ENCODE measurements at places on chromosomes 12 and 14.

DNA sequence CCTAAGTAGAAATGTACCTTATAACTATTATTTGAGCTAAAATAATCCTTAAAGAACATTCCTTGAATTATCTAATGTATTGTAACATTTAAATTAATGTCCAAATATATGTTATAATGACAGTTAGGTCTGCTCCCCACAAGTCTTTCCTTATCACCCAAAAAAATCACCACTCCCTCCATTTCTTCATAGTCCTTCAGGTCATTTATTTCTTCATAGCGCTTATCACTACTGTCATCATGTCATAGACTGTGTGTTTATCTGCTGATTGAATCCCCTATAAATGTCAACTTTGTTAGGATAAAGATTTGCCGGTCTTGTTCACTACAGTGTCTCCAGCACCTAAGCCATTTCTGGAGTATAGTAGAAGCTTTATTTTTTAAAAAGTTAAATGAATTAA lies 12.0 kb downstream of the LUM start:
- no peak for DNase-seq

GRCh38 chr12:12901158-12901791 lies 9.9 kb downstream of the GPRC5A start:
- peak; percentile 99 for DNase-seq

DNA sequence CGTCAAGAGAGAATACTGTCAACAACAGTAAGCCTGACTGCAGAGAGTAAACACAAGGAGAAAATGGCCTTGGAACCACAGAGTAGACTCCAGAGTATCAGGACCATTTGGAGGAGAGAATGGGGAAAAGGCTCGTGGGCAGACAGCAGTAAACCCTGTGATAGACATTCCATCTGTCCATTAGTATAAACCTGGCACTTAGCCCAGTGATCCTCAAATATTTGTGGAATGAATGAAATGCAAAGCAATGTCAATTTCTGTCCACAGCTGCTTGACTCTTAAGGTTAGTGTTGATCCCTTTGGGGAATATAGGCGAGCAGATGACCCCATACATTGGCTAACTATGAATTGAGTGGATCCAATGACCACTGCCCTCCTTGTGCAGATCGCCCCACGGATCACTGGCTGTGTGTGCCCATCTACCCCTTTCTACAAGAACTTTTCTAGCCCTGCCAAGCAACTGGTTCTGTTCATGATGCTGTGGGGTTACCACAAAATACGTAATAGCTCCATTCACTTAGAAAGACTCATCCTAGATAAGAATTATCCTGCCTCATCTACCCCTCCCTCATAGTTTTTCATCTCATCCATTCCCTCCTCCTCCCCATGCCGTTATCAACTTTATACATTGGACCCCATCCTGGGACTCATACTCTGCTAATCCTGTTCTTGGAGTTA lies 846.8 kb downstream of the NRXN3 start:
- peak; percentile 82 for DNase-seq

- no peak for DNase-seq
Measured at GRCh38 chr14:58549105-58549757, 88.5 kb upstream of the DACT1 start.

- DNase-seq = no peak
Measured at GRCh38 chr14:55671641-55672040, 91.6 kb downstream of the KTN1 start.

- DNase-seq = no peak
Measured at GRCh38 chr14:74580275-74580672, 31.8 kb downstream of the LTBP2 start.

DNA sequence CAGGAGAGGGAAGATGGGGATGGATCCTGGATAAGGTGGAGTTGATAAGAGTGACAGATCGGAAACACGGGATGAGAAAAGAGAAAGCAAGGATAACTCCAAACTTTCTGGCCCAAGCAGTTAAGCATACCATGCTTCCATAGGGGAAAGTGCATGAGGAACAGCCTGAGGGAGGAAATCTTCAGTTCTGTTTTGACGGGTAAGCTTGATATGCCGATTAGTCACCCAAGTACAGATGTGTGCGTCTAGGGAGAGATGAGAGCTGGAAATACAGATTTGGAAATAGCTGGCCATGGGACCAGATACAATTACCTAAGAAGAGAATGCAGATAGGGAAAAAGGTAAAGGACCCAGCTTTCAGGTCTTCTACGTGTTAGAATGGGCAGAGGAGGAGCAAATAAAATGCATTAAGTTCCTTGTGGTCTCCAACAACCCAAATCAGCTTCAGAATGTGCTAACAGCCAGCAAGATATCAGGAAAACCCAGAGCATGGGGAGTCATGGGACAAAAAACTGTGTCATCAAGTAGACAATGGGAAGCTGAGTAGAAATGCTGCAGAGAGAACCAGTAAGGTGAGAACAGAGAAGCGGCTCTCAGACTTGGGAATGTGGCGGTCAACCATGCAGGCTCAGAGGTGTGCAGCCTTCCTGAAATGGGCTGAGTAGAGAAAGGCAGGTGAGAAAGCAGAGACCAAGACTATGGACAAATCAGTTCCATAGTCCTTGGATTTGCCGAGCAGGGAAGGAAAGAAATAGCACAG lies 56.3 kb downstream of the PPP1R36 start:
- peak; percentile 19 for DNase-seq

- no peak for DNase-seq
Measured at GRCh38 chr12:54413284-54414190, 5.5 kb downstream of the ITGA5 start.

GRCh38 chr14:67943947-67944346 lies 124.4 kb downstream of the RAD51B start:
- peak; percentile 88 for DNase-seq

GRCh38 chr12:52873513-52873831 lies 24.7 kb upstream of the KRT78 start:
- DNase-seq = no peak

DNA sequence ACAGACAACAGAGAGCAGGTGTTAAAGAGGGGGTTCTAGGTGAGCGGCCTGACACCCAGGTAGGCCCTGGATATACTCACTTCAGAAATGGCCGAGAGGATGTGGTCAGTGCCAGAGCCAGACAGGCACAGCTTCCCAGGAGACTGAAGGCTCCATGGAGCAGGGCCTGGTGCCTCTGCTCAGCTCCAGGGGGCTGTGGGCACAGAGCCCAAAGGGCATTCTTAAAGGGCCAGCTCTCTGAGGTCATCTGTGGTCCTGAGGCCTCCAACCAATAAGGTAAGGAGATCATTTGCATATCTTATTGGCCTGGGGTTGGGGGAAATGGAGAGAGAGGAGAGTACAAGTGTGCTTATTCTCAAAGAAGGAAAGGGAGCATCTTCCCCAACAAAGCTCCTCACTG lies 9.7 kb upstream of the PCK2 start:
- DNase-seq = no peak

DNA sequence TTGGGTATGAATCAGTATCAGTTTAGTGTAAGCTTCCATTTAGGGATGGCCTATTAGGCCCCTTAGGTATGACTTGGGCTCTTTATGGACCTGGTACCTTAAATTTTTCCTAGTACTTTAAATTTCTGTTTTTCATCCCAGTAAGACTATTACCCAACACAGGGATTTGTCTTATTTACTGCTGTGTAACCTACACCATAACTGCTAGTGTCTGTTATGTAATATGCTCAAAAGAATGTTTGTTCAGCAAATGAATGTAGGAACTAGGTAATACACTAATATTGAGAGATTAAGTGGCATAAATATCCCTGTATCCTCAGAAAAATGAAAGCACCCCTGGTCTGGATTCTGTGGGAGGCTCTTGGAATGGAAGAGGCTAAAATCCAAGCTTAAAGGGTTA lies 63.7 kb upstream of the YARS2 start:
- no peak for DNase-seq

DNA sequence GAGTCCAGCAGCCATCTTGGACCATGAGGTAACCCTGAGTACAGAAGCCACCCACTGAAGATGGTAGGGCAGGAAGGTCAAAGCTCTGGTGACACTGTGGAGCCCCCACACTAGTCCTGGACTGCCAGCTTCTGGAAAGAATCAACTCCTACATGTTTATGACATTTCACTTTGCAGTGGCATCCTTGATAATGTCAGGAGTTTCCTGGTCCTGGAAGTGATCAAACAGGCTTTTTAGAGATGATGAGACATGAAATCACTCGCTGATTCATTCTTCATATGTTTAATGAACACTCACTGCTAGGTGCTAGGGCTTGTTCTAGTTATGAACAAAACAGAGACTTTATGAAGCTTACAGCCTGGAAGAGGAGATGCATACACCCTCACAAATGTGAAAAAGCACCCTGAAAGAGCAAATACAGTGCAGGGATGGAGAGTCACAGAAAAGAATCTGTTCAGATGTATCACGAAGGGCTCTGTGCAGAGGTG lies 15.8 kb upstream of the HNF1A start:
- peak; percentile 19 for DNase-seq

GRCh38 chr12:5189173-5189572 lies 145.5 kb downstream of the KCNA5 start:
- DNase-seq = no peak

- DNase-seq = peak; percentile 62
Measured at GRCh38 chr12:70646850-70647249, 9.6 kb upstream of the PTPRB start.

- no peak for DNase-seq
Measured at GRCh38 chr14:101200008-101200649, 296.6 kb upstream of the RTL1 start.

- peak; percentile 70 for DNase-seq
Measured at GRCh38 chr12:101891462-101891971, 14.1 kb downstream of the DRAM1 start.

DNA sequence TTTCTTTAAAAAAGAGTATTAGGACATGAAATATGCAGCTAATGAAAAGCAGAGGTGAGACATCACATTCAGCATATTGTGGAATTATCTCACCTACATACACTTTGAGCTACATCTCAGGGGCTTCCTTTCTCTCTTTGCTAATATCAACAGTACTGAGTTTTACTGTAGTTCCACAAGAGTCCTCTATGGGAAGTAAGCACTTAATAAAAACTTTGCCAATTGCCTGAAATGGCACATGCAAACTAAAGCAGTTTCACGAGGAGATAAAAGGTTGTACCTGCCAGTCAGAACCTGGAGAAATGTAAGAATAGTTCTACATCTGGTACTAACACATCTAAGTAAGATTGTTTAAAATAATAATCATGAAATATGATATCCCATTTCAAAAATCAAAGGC lies 73.5 kb upstream of the GPHB5 start:
- peak; percentile 25 for DNase-seq

DNA sequence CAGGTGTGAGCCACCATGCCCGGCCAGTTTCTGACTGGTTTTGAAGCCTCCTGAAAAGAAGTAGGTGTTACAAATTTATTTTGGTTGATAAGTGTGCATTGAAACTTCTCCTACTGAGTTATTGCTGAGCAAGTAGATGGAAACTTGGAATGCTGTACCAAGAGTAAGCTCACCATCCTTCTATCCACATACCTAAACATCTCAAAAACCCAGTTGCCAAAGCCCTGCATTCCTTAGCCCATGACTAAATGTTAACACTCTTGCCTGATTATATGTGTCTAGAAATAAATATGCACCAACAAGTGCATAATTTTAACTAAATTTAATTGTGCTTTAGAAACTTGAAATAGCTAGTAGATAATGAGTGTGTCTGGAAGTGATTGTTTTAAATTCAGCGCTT lies 357.8 kb downstream of the DUSP6 start:
- no peak for DNase-seq

- DNase-seq = no peak
Measured at GRCh38 chr14:92928258-92928629, 5.3 kb downstream of the CHGA start.

GRCh38 chr12:68267892-68268396 lies 14.5 kb upstream of the IL22 start:
- peak; percentile 87 for DNase-seq

GRCh38 chr12:47799357-47799955 lies 20.2 kb downstream of the HDAC7 start:
- no peak for DNase-seq

- DNase-seq = no peak
Measured at GRCh38 chr14:53381895-53382294, 228.8 kb upstream of the DDHD1 start.

Data from fibroblast of mammary gland (primary cell).